Mammary microvascular endothelial cell (primary cell): ENCODE measurements at places on chromosomes 5 and 9. TPM values are rescaled to one million over a fixed set of nuclear protein-coding genes. Genes with fewer than 3 reads are reported as not detected.

Gene SLC45A2
- not detected in 2 replicates for total RNA-seq

Gene ADAMTS12
- total RNA-seq = 0.10 TPM in 1 of 2 replicates, not detected in the other

Gene IL9
- not detected in 2 replicates for total RNA-seq

Gene CD274
- total RNA-seq = 20.8 and 22.7 TPM in 2 replicates

Gene HRH2
- total RNA-seq = not detected in 2 replicates
